Hepatocyte (in vitro differentiated cells): ENCODE measurements at places on chromosomes 1 and 21.

GRCh38 chr1:107830075-107830474, 134.9 kb downstream of the VAV3 start:
- H3K27me3 ChIP-seq, result no peaks in the 10 kb centered on the region
- no peak overlapping the region for H3K4me3 ChIP-seq
- H3K4me1 ChIP-seq, result no peaks in the 10 kb centered on the region
- DNase-seq, result no peak
- H3K36me3 ChIP-seq, result no peaks in the 10 kb centered on the region
- no peak overlapping the region for H3K27ac ChIP-seq

DNA sequence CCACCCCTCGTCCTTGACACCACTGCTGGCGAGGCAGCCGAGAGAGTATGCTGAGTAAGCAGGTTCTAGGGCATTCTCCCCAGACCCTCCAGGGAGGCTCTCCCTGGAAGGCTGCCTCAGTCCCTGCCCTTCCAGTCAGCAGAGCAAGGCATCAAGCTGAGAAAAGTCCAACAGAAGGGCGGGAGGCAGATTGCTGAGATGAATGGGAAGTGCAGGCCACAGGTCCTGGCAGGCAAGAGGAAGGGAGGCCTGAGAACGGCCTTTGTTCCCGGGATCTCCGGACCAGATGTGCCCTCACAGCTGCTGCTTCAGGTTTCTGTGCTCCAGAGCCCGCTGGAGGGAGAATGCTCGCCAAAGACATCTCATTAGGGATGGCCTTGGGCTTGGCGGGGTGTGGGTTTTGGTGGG, 270.0 kb upstream of the VAMP3 start:
- H3K4me1 ChIP-seq, result peaks cover 10% of the 10 kb centered on the region
- no peaks in the 10 kb centered on the region for H3K27me3 ChIP-seq
- no peak overlapping the region for H3K27ac ChIP-seq

DNA sequence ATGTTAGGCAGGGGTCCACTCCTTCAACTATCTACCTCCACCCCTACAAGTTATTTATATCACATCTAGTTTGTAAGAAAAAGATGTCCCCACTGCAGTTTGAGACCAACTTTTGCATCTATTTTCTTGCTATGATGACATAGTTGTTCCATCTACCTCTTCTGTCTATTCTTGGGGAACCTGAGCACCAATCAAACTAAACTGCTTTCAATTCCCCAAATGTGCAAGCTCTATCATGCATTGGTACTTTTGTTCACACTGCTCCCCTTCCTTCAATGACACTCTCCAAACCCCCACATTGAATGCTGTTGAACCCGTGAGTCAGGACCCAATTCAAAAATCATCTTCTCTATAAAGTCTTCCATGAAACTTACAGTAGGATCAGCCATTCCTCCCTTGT, 16.0 kb upstream of the FRRS1 start:
- DNase-seq, result no peak
- H3K36me3 ChIP-seq, result no peaks in the 10 kb centered on the region
- H3K4me1 ChIP-seq, result no peaks in the 10 kb centered on the region
- no peak overlapping the region for H3K27ac ChIP-seq
- H3K4me3 ChIP-seq, result no peak overlapping the region
- H3K27me3 ChIP-seq, result no peaks in the 10 kb centered on the region

DNA sequence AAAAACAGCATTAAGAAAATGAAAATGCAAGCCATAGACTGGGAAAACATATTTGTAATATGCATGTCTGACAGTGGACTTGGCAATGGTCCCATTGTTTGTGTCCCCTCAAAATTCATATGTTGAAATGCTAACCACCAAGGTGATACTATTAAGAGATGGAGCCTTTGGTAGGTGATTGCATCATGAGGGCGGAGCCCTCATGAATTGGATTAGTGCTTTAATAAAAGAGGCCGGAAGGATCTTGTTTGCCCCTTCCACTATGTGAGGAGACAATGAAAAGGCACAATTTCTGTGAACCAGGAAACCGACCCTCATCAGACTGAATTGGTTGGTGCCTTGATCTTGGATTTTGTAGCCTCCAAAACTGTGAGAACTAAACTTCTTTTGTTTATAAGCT, 232.3 kb downstream of the GPR52 start:
- H3K27ac ChIP-seq, result no peak overlapping the region
- H3K4me1 ChIP-seq, result no peaks in the 10 kb centered on the region
- no peaks in the 10 kb centered on the region for H3K36me3 ChIP-seq
- H3K4me3 ChIP-seq, result no peak overlapping the region
- no peak for DNase-seq

DNA sequence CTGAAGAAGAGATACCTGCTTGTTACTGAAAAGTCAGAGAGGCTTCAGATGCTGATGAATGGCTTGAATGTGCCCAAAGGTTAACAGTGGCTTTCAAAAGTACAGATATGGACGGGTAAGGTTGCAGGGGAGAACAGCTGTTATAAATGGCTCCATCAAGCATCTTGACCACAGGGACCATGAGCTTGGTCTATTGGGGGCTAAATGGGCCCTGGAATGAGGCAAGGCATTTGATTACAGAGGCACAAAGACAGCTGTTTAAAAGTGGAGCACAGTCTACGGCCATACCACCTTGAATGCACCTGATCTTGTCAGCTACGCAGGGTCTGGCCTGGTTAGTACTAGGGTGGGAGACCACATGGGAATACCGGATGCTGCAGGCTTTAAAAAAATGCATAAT, 48.3 kb downstream of the C1orf198 start:
- H3K4me3 ChIP-seq, result no peak overlapping the region
- no peak overlapping the region for H3K27ac ChIP-seq
- no peaks in the 10 kb centered on the region for H3K36me3 ChIP-seq
- H3K27me3 ChIP-seq, result no peaks in the 10 kb centered on the region

DNA sequence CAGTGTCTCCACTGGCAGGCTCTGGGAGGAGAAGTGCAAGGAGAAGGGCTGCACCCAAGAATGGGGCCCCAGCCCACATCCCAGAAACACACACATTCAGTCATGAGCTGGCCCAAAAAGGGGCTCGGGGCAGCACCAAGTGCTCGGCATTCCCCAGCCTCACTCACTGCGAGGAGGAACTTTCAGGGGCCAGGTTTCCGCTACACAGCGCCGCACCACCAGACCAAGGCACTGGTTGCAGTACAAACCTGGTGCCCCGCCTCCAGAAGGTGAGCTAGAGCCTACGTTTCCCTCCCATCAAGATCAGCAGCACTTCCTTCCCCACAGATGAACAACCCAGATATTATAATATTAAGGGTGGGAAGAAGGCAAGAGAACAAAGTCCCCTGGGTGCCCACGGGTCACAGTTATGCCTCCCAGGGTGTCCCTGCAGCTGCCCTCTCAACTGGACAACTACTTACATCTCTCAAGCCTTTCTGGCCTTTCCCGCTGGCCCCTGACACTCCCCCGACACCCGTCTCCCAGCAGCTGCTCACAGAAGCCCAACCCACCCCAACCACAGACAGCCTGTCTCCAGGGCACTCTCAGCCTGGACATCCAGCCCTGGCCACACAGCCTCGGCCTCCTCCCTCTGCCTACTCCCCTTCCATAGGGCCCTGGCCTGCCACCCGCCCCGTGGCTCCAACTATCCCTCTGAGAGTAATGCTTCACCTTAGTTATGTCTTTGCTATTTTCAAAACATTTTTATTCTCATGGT, 3.8 kb downstream of the PBXIP1 start:
- no peak overlapping the region for H3K27ac ChIP-seq
- H3K4me3 ChIP-seq, result no peak overlapping the region
- no peaks in the 10 kb centered on the region for H3K27me3 ChIP-seq
- peaks cover 23% of the 10 kb centered on the region for H3K4me1 ChIP-seq
- DNase-seq, result no peak

GRCh38 chr21:33650230-33650629, 7.9 kb downstream of the ITSN1 start:
- no peaks in the 10 kb centered on the region for H3K36me3 ChIP-seq
- DNase-seq, result no peak
- peak overlapping the region; percentile 73 for H3K27ac ChIP-seq
- H3K27me3 ChIP-seq, result no peaks in the 10 kb centered on the region

DNA sequence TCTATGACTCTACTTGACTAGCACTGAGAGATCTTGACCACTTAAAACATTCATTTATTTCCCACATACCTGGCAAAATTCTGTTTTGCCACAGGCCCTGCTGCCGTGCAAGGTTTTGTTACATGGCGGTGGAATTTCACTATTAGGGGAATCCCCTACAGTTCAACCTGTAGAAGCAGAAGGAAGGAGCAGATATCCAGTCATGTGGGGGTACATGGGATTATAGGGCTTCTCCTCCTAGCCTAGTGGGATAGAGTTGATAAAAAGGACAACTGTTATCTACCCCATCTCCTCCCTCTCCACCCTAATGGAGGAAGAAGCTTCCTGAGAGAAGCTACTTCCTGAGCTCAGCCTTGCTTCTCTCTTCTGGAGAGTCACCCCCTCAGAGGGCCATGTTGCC, 17.7 kb upstream of the PROK1 start:
- no peaks in the 10 kb centered on the region for H3K36me3 ChIP-seq
- H3K27ac ChIP-seq, result peak overlapping the region; percentile 17
- DNase-seq, result no peak
- no peaks in the 10 kb centered on the region for H3K27me3 ChIP-seq
- no peak overlapping the region for H3K4me3 ChIP-seq

- H3K27ac ChIP-seq, result no peak overlapping the region
- H3K27me3 ChIP-seq, result no peaks in the 10 kb centered on the region
- no peaks in the 10 kb centered on the region for H3K36me3 ChIP-seq
- DNase-seq, result no peak
These were observed 382.1 kb upstream of the B3GALT2 start for GRCh38 chr1:193568512-193568911.

GRCh38 chr1:184199438-184200085, 148.0 kb downstream of the TSEN15 start:
- no peaks in the 10 kb centered on the region for H3K36me3 ChIP-seq
- DNase-seq, result no peak
- H3K27me3 ChIP-seq, result no peaks in the 10 kb centered on the region
- H3K27ac ChIP-seq, result no peak overlapping the region
- H3K4me3 ChIP-seq, result no peak overlapping the region
- no peaks in the 10 kb centered on the region for H3K4me1 ChIP-seq

DNA sequence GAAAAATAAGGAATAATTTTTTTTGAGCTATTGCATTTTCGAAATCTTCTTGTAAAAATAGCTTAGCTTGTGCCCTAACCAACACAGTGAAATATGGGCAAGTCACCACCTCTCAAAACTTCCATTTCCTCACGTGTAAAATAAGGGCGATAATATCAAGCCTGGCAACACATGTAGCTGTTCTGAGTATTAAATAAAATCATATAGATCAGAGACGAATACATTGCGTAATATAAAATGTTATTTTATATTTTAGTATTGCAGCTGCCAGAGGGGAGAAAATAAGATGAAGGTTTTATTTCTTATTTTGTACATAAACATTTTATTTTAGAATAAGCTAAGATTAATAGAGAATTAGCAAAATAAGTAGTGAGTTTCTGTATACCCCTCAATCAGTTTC, 85.9 kb downstream of the C21orf91 start:
- H3K27ac ChIP-seq, result no peak overlapping the region
- H3K4me3 ChIP-seq, result no peak overlapping the region
- H3K36me3 ChIP-seq, result no peaks in the 10 kb centered on the region
- H3K27me3 ChIP-seq, result no peaks in the 10 kb centered on the region
- no peaks in the 10 kb centered on the region for H3K4me1 ChIP-seq
- DNase-seq, result no peak

DNA sequence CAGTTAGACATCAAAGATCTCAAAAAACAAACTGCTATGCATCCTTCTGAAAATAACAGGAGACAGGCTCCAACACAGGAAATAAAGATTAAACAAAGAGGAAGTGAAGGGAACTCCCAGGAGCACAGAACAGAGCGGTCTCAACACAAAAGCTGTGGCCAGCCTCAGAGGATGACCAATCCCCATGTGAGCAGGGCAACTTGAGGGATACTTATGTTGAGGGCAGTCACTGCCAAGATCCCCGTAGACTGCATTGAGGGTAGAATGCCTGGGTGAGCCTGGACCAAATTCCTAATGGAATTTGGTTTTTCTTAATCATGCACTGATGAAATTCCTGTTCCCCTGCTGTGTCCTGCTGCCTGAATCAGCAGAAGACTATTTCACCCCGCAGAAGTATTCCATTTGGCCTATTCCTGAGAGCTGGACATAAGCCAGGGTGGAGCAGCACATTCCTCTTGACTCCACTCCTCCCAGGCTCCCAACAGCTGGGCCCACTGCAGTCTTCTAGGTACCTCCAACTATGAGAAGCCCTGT, 49.0 kb downstream of the JAK1 start:
- H3K27me3 ChIP-seq, result no peaks in the 10 kb centered on the region
- peak overlapping the region; percentile 91 for H3K27ac ChIP-seq
- no peak overlapping the region for H3K4me3 ChIP-seq
- DNase-seq, result peak; percentile 35
- peaks cover 48% of the 10 kb centered on the region for H3K4me1 ChIP-seq
